ENCODE measurements at places on chromosomes 7 and 10.

- DNase-seq = peak; percentile 45
Observed at GRCh38 chr7:139775829-139776266, 1.9 kb downstream of the HIPK2 start.

GRCh38 chr10:89645742-89646172 is 715 bp upstream of the PANK1 start:
- no peak for DNase-seq

DNA sequence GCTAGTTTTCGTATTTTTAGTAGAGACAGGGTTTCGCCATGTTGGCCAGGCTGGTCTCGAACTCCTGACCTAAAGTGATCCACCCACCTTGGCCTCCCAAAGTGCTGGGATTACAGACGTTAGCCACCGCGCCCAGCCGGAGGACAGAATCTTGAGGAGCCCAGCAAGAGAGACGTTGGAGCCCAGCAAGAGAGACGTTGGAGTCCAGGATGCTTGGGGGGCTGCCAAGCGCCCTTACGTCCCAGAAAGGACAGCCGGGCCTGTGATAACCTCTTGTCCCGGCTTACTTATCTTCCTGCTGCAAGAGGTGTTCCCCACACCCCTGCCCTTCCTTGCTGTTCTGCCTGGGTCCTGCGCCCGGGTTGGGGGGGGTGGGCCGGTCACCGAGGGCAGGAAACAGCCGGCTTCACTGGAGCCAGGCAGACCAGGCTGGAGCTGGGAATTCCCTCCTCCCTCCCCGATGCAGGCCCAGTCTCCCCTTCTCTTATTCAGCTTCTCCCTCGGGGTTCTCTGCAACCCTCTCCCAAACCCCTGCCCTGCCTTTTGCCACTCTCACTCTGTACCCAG is 1.9 kb upstream of the EPHB4 start:
- DNase-seq = no peak

- no peak for DNase-seq
Observed at GRCh38 chr7:2617325-2617905, 14.4 kb upstream of the TTYH3 start.

- DNase-seq = no peak
Observed at GRCh38 chr7:156703773-156704482, 63.4 kb downstream of the RNF32 start.

GRCh38 chr7:129073738-129074137 is 18.8 kb upstream of the TNPO3 start:
- no peak for DNase-seq

DNA sequence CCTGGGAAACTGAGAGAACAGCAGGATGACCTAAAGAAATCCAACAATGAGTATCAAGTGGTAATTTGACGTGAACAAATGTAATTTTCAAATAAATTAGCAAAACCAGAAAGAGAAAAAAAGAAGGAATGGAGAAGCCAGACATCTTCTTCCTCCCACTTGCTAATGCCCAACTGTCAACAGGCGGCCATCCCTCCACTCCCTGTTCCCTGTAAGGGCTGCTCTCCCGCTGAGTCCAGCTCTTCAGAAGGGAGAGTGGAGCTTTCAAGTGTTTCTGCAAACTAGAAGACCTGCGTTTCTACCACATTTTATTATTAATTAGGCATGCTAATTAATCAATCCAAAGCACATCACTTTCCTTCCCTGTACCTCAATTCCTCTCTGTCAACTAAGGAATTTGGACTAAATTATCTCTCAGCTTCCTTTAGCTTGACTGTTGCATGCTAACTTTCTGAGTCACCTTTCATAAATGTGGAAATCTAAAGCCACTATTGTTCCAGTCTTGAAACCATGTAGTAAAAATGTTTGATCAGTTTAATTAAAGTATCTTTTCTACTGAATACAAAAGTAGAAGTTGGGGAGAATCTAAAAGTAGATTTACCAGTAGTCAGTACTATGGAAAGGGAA is 48.4 kb upstream of the CUL1 start:
- no peak for DNase-seq

GRCh38 chr7:32335107-32335506 is 155.1 kb downstream of the LSM5 start:
- DNase-seq = no peak

DNA sequence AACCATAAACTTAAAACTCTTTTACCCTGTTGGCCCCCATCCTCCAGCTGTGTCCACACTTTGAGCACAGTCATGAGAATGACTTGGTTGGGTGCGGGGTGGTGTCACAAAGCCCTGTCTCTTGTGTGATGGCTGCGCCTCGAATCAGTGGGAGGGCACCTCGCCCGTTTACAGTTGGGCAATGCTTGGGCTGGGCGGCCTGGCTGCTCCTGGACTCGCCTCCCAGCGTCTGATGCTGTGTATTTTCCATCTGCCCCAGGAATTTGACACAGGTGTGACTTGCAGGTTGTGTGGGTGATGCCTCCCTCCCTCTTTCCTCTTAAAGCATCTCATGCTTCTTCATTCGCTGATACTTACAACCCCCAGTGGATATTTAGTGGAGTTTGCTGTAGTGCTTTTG is 33.7 kb downstream of the CHST12 start:
- no peak for DNase-seq

- no peak for DNase-seq
Observed at GRCh38 chr7:95716357-95717122, 55.8 kb upstream of the DYNC1I1 start.

GRCh38 chr7:15687546-15688278 is 1.2 kb upstream of the MEOX2 start:
- no peak for DNase-seq

DNA sequence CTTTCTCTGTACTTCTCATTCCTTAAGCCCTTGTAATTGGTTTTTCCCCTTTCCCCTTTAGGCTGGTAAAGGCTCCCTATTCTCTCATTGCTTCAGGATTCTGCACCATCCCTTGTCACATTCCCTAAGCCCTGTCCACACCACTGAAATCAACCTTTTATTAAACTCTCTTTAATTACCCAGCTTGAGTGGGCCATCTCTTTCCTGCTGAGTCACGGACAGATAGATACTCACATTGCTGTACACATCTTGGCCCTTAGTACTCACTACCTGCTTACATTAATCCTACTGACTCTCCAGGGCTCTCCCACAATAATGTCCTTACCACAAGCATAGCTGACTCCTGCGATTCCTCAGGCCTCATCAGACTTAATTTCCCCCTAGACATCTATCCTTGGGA is 94.0 kb upstream of the PCGF5 start:
- no peak for DNase-seq

DNA sequence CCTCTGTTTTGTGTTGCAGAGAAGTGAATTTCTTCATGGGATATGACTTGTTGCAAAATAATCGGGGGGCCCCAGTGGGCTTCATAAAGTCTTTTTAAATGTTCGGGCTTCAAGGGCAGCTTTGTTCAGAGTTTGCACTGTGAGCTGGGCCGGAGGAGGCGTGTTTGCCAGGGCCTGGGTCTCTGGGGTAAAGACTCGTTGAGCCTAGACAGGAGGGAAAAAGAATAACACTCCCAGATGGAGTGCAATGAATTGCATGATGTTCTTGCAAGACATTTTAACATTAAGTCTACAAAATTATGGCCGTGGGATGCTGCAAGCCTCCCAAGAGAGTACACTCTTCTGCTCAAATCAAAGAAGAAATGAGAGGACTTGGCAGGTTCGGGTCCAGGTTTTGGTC is 23.6 kb downstream of the BMPER start:
- no peak for DNase-seq

- DNase-seq = no peak
Observed at GRCh38 chr7:135665042-135665441, 2.7 kb downstream of the STMP1 start.

GRCh38 chr10:50325449-50326171 is 74.3 kb upstream of the ASAH2 start:
- no peak for DNase-seq

DNA sequence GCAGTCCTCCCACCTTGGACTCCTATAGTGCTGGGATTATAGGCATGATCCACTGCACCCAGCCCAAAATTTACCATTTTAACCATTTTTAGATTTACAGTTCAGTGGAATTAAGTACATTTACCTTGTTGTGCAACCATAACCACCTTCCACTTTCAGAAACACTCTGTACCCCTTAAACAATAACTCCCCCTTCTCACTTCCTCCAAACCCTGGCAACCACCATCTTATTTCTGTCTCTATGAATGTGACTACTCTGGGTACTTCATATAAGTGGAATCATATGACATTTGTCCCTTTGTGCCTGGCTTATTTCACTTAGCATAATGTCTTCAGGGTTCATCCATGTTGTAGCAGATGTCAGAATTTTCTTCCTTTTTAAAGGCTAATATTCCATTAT is 33.6 kb downstream of the SUFU start:
- DNase-seq = no peak

DNA sequence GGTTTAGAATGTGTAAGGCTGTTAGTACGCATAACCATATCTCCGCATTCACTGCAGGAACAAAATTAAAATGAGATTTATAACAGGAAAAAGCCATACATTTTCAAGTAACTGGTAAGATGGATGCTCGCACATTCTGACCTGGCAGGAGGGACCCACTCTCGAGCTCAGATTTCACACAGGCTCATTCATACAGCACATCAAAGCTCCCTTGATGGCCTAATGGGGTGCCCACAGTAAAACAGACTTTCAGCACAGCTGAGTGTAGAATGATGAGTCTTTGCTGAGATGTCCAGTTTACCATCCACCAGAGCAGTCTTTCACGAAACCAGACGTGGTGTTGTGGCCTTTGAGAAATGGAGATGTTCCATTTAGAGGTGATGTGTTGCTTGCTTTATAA is 8.9 kb downstream of the FOXI2 start:
- DNase-seq = no peak

GRCh38 chr10:126776168-126776567 is 105.7 kb upstream of the C10orf90 start:
- DNase-seq = no peak

GRCh38 chr10:28385748-28386502 is 83.1 kb upstream of the MPP7 start:
- DNase-seq = no peak

- no peak for DNase-seq
Observed at GRCh38 chr7:151249034-151249731, 689 bp upstream of the SMARCD3 start.

GRCh38 chr7:94969434-94970084 is 62.2 kb downstream of the PPP1R9A start:
- no peak for DNase-seq

DNA sequence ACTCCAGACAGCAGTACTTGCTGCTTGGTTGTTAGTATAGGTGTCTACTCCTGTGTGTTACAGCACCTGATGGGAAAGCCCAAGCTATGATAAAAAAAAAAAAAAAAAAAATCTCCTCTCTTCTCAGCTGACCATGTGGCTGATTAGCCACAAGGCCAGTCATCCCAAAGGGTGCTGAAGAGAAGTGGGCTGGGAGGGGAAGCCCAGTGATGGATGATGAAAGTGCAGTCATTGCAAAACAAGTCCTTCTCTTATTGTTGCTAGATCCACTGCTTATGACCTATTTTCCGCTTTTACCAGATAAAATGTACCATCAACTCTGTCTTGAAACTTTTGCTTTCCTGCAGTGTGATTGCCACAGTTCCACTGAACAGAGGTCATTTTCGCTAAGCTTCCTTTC is 1092.5 kb upstream of the C7orf33 start:
- no peak for DNase-seq

GRCh38 chr7:115505136-115505535 is 525.4 kb downstream of the TFEC start:
- DNase-seq = no peak

Measured in memory B cell (primary cell).